Stimulated activated CD8-positive, alpha-beta memory T cell treated with anti-CD3 and anti-CD28 coated beads, Interleukin-7, amount 100 ng/mL, for 1 hour (primary cell): ENCODE measurements at places on chromosomes 2 and 18.

GRCh38 chr2:57902578-57902977 is 144.0 kb upstream of the VRK2 start:
- DNase-seq, result no peak

DNA sequence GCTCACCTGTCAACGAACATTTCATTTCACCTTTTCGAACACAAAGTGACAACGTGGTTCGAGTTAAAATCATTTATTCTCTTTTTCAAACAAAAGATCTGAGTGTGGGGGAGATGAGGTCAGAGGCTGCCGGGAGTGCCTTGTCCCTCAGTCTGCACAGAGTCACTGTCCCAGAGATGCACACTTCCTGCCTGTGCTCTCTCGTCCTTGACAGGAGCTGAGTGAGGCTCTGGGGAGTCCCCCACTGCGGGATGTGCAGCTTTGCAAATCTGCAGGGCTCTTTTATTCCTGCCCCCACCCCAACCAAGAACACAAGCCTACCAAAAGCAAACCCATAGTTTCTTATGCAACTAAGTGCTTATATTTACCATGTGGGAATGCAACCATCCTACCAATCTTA is 497.8 kb downstream of the EIPR1 start:
- DNase-seq, result no peak

DNA sequence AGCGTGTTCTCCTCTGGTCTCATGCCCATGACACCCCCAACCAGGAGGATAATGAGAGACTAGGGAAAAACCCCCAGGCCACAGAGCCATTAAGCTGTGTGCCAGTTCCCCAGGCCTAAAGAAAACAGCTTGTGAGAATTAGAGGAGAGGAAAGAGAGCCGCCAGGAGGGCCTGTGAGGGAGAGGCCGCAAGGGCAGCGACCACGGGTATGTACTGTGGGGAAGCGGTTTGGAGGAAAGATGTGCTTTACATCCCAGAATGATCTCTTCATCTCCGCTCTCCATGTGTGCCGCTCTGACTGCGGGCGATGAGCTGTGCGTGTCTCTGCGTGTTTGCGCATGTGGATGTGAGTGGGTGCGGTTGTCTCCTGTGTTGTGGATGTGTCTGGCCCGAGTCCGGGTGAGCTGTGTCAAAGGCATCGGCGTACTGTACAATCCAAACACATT is 82.9 kb downstream of the DYSF start:
- DNase-seq, result no peak

- DNase-seq, result no peak
Observed at GRCh38 chr2:55009277-55010060, 40.8 kb downstream of the RTN4 start.

DNA sequence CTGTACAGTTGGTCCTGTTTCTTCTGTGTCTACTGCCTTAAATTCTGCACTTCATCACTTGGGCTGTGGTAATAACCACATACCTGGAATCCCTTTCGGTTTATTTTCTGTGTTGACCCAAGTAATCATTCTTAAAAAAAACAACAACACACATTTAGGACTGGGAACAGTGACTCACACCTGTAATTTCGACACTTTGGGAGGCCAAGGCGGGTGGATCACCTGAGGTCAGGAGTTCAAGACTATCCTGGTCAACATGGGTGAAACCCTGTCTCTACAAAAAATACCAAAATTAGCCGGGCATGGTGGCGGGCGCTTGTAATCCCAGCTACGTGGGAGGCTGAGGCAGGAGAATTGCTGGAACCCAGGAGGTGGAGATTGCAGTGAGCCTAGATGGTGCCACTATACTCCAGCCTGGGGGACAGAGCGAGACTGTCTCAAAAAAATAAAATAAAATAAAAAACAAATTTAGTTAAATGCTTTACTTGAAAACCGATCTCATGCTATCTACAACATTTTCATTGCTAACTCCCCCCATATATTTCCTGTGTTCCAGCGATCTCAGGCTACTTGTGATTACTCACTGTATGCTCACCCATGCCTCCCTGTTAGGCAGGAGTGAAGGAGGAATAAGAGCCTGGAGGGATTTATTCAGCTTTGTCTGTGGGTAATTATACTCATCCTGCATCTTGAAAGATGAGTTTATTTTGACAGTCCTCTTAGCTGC is 18.2 kb downstream of the ACSL3 start:
- no peak for DNase-seq

GRCh38 chr2:136255127-136255526 is 137.2 kb upstream of the CXCR4 start:
- DNase-seq, result no peak

DNA sequence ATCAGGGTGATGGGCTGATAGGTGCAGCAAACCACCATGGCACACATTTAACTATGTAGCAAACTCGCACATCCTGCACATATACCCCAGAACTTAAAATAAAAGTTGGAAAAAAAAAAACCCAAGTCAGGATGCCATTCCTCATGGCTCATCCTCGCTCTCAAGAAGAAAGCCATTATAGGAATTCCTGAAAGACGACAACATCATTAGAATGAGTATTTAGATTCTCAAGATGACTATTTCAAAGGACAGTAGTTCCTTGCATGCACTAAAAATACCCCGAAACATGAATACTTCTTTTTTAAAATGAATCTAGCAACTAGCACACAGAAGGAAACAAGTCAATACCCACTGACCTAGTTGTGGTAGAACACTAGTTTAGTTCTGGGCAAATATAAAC is 285.8 kb upstream of the REV1 start:
- no peak for DNase-seq

- DNase-seq, result no peak
Observed at GRCh38 chr2:68253219-68254068, 1.1 kb upstream of the PPP3R1 start.

DNA sequence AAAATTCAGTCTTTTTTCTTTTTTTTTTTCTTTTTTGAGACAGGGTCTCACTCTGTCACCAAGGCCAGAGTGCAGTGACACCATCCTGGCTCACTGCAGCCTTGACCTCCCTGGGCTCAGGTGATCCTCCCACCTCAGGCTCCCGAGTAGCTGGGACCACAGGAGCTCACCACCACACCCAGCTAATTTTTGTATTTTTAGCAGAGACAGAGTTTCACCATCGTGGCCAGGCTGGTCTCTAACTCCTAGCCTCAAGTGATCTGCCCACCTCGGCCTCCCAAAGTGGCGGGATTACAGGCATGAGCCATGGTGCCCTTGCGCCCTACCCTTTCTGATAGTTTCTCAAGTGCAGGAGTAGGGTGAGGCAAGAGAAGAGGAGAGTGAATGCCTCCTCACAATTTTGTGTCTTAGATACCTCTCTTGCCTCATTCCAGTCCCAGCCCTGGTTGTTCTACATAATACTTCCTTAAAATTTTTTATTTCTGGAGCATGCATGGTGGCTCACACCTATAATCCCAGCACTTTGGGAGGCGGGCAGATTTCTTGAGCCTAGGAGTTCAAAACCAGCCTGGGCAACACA is 68.2 kb upstream of the CAB39 start:
- DNase-seq, result no peak

GRCh38 chr2:46325182-46325928 is 28.1 kb downstream of the EPAS1 start:
- no peak for DNase-seq
